ENCODE measurements at places on chromosomes 12 and 14.

DNA sequence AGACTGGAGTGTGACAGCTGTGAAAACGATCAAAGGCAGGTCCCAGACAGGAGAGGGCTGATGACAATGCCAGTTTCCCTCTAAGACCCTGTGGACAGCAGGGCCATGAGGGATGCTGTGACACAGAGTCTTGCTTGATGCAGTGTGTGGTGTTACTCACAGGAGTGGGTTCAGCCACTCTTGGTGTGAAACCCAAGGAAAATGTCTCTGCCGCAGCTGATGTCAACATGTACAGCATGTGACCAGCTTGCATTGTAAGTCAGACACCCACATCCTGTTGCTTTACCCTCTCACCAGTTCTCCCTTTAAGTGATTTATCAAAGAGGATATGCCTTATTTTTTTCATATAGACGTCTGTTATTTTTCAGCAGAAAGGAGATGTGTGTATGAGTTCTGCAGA, 268.6 kb downstream of the BTG1 start:
- peak; percentile 47 for DNase-seq

GRCh38 chr12:12265035-12265434, 1.8 kb downstream of the LRP6 start:
- DNase-seq: no peak

DNA sequence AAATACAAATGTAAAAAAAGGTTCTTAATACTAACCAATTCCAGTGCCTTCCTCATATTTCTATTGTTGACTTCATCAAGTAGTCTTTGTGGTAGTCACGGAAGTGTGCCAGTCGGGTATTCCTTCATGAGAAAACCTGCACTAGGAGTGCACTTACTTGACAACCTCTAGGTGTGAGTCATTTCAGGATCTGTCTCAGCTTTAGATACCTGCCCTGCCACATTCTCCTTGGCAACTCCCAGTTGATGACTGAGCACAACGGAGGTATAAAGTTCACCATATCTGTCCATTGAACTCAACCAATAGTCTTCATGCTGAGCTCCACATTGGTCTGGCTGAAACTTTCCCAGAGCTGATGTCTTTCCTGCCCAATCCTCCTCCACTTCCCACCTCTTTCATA, 215.7 kb downstream of the SYT10 start:
- no peak for DNase-seq

DNA sequence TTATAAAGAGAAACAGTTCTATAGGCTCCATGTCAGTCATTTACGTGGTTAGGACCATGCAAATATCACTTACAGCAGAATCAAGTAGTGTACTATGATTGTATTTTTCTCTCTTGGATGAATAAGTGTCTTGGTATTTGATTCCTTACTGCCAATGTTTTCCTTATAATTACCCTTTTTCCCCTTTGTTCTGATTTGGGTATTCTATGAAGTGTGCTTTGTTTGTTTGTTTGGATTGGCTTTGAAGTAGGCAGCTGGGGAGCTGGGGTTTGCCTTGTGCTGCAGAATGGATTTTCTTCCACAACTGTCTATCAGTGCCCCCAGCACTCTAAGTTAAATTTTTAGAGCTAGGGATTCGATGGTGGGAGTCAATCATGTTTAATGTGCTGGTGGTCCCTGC, 12.4 kb downstream of the TMEM120B start:
- DNase-seq: no peak

DNA sequence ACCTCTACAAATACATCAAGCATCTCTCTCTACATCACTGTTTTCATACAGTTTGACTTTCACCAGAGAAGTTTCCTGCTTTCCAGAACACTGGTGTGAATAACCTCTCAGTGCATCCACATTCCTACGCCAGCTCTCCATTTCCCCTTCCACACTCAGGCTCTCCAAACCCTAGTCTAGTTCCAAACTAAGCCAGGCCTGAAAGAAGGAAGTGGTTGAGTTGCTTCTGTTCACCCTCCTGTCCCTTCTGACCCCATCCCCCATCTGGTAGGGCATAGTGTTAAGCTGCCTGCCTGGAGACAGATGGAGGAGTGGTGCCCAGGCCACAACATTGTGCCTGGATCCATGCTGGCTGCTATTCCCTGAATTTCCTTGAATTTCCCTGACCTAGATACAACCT, 132.4 kb downstream of the GPR65 start:
- DNase-seq: no peak

DNA sequence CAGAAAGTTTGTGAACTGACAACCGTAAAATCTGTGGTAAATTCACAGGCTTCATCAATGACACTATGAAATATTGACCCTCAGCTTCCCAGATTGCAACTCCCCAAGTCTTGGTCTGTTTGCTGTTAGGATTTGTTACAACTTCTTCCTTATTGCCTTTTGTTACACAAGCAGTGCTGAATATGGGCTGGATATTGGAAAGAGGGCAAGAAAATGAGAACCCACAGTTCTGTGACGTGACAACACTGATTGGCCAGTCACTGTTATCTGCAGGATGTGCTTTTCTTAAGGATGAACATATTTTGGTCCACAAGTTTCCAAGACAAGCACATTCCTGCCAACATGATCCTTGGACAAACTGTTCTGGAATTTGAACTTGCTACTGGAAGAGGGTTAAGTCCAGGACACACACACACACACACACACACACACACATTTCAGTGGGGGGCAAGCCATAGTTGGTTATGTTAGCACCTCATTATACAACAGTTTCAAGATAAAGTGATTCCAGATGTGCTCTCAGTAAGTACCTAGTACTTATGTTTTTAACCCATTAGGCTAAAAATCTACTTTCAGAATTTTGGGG, 16.6 kb upstream of the SLC38A2 start:
- DNase-seq: peak; percentile 99

- DNase-seq: no peak
These were observed 28.8 kb upstream of the BEGAIN start for GRCh38 chr14:100615736-100616695.

DNA sequence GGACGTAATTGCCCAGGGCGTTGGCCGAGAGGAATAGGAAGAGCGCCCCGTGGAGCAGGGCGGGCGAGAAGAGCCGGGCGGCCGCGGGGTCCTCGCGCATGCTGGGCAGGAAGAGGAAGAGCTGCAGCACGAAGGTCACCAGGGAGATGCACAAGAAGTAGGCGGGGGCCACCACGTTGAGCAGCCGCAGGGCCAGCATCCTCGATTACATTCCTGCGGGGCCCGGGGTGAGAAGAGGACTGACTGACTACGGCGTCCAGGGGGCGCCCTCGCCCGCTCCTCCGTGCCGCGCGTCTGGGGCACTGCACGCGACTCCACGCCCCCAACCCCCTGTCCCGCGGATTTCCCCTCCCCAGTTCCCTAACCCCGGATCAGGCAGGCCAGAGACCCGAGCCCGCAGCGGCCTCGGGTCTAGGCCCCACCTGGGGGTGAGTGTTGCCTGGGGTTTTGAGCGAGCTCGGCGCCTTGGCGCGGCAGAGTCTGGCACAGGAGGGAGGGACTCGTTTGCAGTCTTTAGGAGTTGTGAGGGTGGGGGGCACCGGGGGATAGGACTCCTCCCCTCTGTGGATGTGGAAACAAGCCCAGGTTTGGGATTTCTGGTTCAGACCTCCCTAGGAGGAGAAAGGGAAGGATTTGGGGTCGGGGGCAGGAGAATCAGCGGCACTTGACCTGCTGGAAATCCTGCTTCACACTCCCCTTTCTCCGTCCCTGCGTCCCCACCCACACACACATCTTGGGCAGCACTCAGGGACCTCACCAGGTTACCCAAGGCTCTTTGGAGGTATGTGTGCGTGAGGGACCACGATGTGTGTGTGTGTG, 1.8 kb downstream of the ZDHHC22 start:
- peak; percentile 41 for DNase-seq
